ENCODE measurements at places on chromosomes 5 and 9. TPM values are rescaled to one million over a fixed set of nuclear protein-coding genes. Genes with fewer than 3 reads are reported as not detected.

Gene CDH6
- total RNA-seq = 0.15 TPM

Gene ATP6V0E1
- total RNA-seq = 147 TPM

Gene TTC39B
- 10.3 TPM for total RNA-seq

Gene GHR
- 0.67 TPM for total RNA-seq

Gene NTNG2
- total RNA-seq = 0.38 TPM

Gene PCDHGB4
- 13.2 TPM for total RNA-seq
